Glutamatergic neuron (in vitro differentiated cells): ENCODE measurements at places on chromosomes 16 and 17. TPM values are rescaled to one million over a fixed set of nuclear protein-coding genes. Genes with fewer than 3 reads are reported as not detected.

SOST gene
- total RNA-seq, result not detected

DNA sequence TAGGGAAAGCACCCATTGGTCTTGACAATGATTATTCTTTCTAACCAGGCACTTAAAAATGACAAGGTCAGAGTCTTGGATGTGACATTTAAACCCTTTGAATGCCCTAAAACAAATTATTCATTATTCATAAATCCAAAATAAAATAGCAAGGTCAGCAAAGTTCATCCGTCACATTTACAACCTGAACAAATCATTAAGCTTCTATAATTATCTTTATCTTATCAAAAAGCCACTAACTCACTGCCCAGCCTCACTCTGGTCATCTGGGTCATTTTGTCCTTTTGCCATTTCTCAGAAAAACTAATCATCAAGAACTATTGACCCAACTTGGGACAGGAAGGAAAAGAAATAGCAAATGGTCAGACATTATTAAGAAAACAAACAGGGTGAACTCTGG, 507.3 kb upstream of the CDH8 start:
- no peak for DNase-seq

- no peak for DNase-seq
Observed at GRCh38 chr17:76063875-76064546, 8.3 kb downstream of the SRP68 start.

- DNase-seq, result peak; percentile 43
Observed at GRCh38 chr16:2205967-2206313, 686 bp downstream of the MLST8 start.

GRCh38 chr17:8463099-8463498, 27.4 kb downstream of the NDEL1 start:
- no peak for DNase-seq
